ENCODE measurements at places on chromosomes 7 and 10.
A peak's percentile ranks its signal among the peaks of the same experiment; 100 is the strongest.

- no peak for DNase-seq
Observed at GRCh38 chr7:85730012-85730411, 543.2 kb upstream of the SEMA3D start.

GRCh38 chr10:132065491-132066105 lies at the start of gene JAKMIP3:
JAKMIP3 (plus strand) TSS chr10:132065946; CDS start chr10:132104809, 38,863 bp downstream.
- no peak for DNase-seq

- DNase-seq = no peak
Observed at GRCh38 chr7:98852826-98853225, 17.0 kb downstream of the TMEM130 start.

DNA sequence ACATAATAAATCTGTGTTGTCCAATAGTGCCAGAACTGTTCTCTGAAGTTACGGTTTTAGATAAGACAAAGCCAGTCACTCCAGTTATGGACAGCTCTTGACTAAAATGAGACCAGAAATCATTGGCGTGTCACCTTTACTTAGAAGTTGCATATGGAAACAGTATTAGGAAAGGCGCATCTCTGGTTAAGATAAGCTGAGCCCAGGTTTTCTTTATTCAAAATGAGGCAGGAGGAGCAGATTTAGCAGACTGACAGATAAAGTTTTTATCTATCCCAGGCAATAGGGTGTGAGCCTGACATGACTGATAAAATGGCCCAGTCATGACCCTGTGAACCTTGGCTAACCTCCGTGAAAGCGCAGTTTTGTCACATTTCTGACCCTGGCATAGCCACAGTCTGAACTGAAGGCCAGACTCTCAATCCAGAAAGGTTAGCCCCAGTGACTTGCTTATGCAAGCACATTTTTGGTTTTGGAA lies 4.2 kb downstream of the CYP26A1 start:
- no peak for DNase-seq

- no peak for DNase-seq
Observed at GRCh38 chr7:142616121-142616643, 133.1 kb upstream of the PRSS1 start.

GRCh38 chr7:7639847-7640220 lies 718 bp upstream of the UMAD1 start:
- no peak for DNase-seq

DNA sequence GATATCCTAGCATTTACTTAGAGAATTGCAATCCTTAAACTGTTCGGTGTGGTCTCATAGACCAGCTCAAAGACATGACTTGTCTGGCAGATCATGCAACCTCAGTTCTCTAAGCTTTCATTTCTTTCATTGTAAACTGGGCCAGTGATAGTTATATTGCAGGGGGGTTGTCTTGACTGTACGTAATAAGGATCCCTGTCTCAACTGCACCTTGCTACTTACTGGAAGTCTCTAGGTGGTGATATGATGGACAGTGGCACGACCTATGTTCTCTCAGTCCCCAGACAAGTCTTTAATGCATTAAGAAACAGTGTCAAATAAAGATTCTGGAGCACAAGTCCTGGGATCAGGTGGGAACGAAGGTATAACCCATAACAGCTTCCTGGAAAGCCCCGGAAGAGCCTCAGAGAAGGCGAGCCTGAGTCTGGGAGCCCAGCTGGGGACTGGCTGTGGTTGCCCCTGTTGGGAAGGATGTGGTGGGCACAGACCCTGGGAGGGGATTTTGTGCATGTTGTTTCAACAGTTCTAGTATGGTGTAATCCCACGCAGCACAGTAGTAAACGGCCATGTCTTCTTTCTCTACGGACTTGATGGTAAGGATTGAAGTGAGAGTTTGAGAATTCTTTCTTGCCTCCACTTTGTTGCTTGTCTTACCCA lies 26.0 kb upstream of the TARP start:
- no peak for DNase-seq

GRCh38 chr7:116990056-116990455 lies 36.8 kb downstream of the ST7 start:
- no peak for DNase-seq

DNA sequence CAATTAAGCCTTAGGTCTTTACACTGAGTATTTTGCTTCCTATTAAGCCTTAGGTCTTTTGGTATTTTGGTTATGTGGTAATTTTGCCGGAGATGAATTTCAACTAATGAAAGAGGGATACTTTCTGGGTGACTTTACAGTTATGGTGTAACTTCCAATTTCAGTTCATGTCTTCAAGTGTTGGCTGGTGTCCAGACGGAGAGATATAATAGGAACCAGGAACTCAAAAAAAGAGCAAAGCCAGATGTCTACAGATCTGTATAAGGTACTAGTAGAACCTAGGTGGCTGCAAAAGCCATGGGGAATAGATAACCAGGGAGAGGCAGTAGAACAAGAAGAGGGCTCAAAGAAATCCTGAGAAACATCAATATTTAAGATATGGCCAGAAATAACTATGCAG lies 12.3 kb downstream of the ERCC6 start:
- DNase-seq = no peak

GRCh38 chr10:15211464-15211979 lies 43.0 kb upstream of the NMT2 start:
- DNase-seq = no peak

GRCh38 chr7:84251277-84251781 lies 56.7 kb upstream of the SEMA3A start:
- no peak for DNase-seq

DNA sequence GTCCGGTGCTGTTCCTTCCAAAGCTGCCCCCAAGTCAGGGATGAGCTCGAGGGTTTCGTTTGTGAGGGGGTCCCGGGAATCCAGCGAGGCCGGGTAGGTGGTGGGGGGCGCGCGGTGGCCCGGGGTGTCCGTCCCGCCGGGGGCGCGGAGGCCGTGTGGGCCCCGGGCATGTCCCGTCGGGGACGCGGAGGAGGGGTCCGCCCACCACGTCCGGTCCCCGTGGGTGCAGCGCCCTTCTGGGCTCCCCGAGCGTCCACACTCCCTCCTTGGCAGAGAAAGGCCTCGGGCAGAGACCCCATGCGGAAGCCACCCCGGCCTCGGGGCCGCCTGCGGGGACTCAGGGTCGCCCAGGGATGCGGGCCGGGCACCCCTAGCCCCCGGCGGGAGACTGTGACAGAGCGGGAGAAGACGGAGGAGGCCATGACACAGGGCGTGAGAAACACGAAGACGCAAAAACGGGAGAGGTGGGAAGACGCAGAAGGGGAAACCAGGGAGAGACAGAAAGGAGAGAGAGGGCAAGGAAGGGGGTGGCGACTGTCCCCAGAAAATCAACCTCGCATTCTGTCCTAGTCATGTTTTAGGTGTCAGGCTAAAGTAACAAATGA lies 640 bp upstream of the ZNF425 start:
- peak; percentile 82 for DNase-seq

GRCh38 chr7:27083646-27084045 lies 12.2 kb downstream of the HOXA1 start:
- DNase-seq = no peak

- no peak for DNase-seq
Observed at GRCh38 chr10:86067436-86068050, 299.1 kb downstream of the GRID1 start.

GRCh38 chr7:148172920-148173319 lies 417.6 kb upstream of the C7orf33 start:
- no peak for DNase-seq

- no peak for DNase-seq
Observed at GRCh38 chr7:74306730-74307469, 17.7 kb downstream of the CLIP2 start.

- no peak for DNase-seq
Observed at GRCh38 chr7:103129702-103130549, 19.0 kb downstream of the NAPEPLD start.

GRCh38 chr10:72334825-72335393 lies 19.8 kb downstream of the DNAJB12 start:
- DNase-seq = peak; percentile 93

DNA sequence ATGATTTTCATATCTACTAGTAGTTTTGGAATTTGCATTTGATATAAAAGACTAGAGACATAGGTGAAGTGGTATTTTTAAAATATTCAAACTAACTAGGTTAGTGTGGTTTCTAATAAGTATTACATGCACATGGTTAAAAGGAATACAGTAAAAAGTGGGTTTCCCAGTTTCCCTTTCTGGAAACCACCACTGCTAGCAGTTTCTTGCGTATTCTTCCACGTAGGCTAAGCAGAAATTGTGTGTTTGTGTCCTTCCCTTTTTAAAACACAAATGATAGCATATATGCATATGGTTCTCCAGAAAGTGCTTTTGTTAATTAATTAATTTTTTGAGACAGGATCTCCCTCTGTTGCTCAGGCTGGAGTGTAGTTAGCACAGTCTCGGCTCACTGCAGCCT lies 15.4 kb downstream of the NRF1 start:
- DNase-seq = no peak

DNA sequence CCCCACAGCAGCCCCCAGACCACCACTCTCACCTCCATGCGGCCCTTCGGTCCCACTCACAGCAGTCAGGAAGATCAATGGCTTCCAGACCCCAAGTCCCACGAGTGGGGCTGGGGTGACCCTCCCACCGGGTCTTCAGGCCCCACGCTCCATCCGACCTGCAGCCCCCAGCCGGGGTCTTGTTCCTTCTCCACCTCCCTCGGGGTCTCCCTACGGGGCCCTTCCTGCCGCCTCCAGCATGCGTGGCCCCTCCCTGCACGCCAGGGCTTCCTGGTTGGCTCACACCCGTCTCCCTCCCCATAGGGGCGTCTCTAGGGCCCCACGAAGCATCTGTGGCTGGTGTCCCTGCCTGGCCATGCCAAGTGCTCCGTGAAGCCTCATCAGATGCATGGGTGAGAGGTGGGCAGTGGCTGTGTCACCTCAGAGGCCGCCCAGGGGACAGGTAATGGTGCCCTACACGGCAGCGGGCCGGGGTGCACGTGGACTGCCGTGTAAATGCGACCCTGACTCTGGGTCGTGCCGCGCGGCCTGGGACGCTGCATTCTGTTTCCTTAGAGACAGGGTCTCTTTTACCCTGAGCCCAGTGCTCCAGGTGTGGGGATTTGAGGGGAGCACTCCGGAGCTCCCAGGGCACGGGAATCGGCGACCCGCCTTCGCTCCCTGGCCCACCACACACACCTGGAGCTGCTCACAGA lies 19.9 kb downstream of the ADAP1 start:
- peak; percentile 21 for DNase-seq

DNA sequence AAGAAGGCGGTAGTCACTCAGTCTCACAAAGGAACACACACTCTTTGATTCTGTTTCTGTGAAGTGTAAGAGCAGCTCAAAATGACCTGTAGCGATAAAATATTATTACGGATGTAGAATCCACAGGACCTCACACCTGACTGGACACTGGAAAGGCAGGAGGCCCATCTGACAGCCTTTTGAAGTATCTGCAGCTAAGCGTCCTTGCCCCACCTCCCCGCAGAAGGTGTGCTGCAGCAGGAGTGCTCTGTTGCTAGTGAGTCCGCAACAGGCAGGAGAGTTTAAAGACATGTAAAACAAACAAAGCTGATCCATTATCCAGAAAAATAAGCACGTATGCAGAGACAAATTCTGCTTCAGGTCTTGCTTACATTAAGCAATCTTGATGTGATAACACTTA lies 355.5 kb downstream of the GPR158 start:
- no peak for DNase-seq

DNA sequence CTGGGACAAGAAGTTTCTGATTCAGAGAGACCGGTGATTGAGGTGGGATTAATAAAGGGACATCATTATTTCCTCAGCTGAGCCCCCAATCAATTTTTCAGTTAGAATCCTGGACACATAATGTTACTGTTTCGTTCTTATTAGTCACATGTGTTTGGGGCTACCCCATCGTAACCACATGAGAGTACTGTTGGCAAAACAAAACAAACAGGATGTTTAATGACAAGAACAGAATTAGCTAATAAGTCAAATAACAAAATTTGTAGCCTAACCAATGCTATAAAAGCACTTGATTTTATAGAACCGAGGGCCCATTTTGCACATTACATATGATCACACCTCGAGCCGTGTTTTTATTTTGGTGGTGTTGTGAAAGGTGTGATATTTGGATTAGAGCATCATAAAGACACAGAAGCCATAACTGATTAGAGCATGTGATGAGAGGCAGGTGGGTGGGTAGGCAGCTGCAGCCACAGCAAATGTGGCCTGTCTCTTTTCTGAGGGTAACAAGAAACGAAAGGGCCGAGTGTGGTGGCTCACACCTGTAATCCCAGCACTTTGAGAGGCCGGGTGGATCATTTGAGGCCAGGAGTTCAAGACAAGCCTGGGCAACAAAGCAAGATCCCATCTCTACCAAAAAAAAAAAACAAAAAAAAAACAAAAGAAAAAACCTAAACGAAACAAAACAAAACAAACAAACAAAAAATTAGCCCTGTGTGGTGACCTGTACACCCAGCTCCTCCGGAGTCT lies 1.8 kb upstream of the VWC2 start:
- no peak for DNase-seq

GRCh38 chr10:130454543-130455000 lies 318.4 kb downstream of the GLRX3 start:
- DNase-seq = no peak

- DNase-seq = no peak
Observed at GRCh38 chr10:111356571-111356970, 279.7 kb downstream of the ADRA2A start.

- DNase-seq = no peak
Observed at GRCh38 chr10:5746197-5746596, 61.6 kb downstream of the TASOR2 start.

DNA sequence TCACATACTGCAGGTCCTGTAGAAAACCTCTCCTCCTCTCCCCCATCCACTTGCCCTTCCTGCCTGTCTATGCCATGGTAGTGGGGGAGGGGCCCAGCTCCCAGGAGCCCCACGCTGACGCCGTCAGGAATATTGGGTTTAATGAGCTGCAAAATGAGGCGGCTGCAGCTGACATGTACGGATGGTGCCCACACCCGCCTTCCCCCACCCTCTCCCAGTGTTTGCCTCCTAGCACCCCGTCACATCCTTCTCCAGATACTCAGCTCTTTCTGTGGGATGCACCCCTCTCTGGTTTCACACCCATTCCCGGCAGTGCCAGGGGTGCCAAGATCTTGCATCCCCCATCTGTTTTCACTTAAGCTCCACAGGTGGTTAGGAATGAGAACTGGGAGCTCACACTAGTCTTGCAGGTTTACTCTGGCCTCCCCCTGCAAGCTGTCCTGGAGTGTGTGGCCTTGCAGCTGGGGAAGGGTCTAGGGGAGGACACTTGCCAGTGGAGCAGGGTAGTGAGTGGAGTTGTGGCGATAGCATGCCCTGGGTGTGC lies 26.1 kb downstream of the GBX1 start:
- no peak for DNase-seq

DNA sequence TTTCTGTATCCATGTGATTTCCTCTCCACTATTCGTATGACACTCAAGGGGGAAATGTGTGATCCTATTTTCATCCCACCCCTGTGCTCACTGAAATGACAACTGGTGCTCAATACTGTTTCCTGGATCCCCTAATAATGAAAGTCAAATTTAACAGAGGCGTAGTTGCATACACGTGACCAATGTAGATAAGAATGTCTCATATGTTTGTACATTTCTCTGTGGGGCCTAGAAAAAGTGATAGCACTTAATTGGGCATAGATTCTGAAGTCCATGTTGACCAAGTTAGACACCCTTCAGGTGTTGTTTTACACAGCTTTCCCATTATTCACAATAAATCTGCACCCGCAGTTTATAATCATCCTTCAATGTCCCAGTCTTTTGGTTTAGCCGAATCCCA lies 59.1 kb downstream of the JAZF1 start:
- DNase-seq = no peak
